ENCODE measurements at places on chromosomes 5 and 9.

- no peak for DNase-seq
These were observed 135.4 kb upstream of the MAP1B start for GRCh38 chr5:71971862-71972261.

DNA sequence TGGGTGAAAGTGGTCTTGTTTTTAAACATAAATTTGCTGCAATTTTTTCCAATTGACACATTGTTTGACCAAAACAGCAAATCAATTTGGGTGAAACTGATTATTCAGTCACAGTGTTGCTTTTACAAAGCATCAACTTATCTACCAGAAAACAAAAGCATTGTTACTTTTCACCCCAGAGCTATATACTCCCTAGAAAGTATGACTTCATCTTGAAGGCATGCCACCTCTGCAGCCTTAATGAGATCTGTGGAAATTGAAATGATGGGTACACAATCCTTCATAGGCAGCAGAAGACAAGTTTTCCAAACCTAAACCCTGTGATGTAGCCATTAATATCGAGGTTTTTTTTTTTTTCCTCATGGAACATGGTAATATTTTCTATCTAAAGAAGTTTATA lies 615.9 kb downstream of the CHSY3 start:
- DNase-seq: no peak

DNA sequence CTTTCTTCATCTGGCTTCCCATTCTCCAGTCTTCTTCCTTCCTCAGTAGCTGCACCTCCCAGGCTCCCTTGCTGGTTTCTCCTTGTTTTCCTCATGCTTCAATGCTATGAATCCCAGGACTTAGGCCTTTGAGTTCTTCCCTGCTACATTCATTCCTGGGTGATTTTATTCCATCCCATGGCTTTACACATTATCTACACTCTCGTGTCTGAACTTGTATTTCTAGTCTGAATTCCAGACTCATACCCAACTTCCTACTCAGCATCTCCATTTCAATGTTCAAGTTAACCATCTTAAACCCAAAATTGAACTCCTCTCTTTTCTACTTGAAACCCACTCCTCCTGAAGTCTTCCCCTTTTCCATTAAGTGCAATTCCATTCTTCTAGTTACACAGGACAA lies 20.0 kb downstream of the SLC24A2 start:
- no peak for DNase-seq

DNA sequence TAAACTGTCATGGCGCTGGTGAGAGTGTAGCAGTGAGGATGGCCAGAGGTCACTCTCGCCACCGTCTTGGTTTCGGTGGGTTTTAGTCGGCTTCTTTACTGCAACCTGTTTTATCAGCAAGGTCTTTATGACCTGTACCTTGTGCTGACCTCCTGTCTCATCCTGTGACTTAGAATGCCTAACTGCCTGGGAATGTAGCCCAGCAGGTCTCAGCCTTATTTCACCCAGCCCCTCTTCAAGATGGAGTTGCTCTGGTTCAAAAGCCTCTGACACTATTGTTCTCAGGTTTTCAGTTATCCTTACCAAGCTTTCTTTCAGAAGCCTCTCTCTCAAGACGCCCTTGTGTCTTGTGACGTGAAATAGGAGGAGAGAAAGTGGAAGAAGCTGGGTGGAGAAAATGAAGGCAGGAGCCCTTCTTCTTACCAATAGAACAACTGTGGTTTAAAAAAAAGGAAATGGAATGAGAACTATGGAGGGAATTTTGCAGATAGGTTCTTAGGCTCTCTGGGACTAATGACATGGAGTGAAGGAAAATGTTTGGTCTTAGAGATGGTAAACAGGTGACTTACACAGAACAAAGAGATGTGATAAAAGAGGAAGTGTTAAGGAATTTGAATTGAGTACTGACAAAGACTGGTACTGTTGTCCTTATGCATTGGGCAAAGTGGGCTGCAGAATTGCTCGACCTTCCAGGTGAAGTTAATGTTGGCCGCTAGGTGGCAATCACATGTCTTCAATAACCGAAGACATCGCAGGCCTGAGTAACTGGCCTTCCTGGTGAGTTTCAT lies 133.3 kb upstream of the RAI14 start:
- DNase-seq: peak; percentile 24

DNA sequence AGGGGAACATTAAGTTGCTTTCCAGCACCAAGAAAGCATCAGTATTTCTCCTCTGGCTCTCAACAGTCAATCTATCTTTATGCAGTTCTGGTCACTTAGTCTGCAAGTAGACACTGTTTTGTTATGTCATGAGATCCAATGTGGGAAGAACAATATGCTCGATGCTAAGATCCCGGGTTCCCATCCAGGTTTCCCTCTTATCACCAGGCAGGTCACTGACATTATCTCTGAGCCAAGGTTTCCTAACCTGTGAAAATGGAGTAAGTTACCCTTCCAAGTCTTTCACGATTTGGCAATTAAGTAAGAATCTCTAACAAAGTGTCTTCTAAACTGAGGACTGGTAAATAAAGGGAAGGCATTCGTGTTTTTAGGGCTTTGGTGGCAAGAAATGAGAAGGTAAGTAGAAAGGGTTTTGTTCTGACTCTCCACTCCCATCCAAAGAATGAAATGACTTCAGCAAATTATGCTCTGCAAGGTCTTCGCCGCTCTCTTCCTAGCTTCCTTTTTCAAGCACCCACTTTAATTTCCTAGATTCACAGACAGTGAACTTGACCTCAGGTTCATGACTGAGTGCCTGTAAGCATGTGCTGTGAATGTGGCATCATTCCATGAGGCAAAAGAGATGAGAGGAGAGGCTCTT lies 86.4 kb downstream of the DCP2 start:
- no peak for DNase-seq

Data from stimulated activated CD4-positive, alpha-beta T cell treated with anti-CD3 and anti-CD28 coated beads, Interleukin-4, amount 100 ng/mL, for 1 hour (primary cell).